ENCODE measurements at places on chromosomes 16 and 17.
A peak's percentile ranks its signal among the peaks of the same experiment; 100 is the strongest.

- DNase-seq, result no peak
Observed at GRCh38 chr17:67132366-67132765, 88.0 kb downstream of the CACNG1 start.

DNA sequence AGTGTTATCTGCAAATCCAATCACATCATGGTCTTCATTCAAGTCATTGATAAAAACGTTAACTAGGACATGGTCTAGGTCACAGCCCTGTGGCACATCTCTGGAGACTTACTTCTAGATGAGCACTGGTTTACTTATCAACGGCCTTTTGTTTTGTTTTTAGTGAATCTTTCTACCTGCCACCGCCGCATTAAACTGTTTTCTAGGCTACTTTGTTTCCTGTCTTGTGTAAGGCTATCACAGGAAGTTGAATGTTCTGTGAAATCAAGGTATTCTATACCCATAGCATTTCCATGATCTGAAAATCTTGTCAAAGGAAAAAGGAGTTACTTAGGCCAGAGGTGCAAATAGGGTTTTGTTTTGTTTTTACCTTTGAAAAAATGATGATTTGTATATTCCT lies 26.9 kb downstream of the SOCS3 start:
- no peak for DNase-seq

GRCh38 chr17:28901866-28902818 lies 737 bp downstream of the DHRS13 start:
- DNase-seq, result no peak

DNA sequence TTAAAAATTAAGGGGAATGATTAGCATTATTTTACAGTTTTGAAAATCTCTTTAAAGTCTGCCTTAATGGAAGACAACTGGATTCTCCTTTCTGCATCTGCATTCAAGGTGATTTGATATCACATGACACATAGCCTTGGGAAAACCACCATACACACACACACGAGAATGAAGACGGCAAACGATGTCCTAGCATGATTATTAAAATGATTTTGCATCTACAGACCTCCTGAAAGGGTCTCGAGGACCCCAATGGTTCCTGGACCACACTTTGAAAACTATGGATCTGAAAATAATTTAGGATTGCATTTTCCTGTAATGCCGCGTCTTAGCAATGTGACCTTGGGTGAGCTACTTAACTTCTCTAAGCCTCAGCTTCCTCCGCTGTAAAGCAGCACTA lies 11.8 kb upstream of the CHST4 start:
- DNase-seq, result no peak

DNA sequence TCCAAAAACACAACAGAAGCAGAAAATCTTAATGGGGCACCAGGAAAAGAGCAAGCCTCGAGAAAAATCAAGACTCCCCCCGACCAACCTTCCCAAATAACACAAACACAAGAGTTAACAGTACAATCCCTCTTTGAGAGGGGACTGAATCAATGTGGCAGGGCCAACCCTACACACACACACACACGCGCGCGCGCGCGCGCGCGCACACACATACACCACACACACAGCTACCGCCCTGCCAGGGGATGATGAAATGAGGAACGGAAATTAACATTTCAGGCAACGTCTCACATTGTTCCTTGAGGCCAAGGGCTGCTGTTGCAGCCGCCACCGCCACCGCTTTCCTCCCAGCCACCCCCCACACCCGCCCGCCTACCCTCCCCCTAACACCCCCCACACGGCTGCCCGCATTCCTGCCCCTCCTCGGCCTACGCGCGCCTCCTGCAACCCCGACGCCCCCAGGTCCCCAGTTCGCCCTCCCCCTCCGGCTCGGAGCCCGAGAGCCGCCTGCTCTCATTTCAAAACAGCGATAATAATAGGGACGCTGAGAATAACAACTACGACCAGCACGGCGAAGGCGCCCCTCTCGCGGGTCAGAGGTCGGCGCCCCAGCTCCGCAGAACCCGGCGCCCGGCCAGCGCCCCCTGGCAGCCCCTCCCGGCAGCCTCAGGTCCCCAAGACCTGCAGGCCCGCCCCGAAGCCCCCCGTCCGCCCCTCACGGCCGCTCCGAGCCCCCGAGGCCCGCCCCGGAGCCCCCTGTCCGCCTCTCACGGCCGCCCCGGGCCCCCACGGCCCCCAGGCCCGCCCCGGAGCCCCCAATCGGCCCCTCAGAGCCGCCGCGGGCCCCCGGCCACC lies 1.1 kb downstream of the ANKRD11 start:
- peak; percentile 88 for DNase-seq

- no peak for DNase-seq
Observed at GRCh38 chr17:77382966-77383612, 242.3 kb downstream of the SEC14L1 start.

DNA sequence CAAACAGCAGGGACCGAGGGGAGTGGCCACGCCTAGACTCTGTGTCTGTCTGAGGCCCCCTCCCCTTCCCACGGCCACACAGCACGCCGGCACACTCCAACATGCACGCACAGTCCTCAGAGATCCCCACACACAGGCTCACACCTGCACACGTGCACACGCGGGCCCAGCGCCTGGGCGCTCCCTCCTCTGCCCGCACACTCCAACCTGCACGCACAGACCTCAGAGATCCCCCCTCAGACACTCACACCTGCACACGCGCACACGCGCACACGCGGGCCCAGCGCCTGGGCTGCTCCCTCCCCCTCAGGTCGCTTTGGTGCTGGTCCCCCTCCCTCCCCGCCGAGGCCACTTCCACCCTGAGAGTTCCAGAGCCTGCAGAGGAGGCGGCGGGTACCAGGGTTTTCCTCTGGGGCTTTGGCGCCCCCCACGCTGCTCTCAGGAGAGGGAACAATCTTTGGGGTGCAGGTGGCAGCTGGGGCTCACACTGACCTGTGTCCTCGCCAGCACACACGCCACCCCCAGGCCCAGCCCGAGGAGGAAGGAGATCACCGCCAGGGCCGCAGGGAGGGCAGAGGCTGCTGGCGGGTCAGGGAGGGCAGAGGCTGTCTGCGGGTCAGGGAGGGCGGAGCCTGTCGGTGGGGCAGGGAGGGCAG lies 1.6 kb downstream of the CD7 start:
- no peak for DNase-seq

- DNase-seq, result peak; percentile 0
Observed at GRCh38 chr17:4074831-4075495, 67.9 kb downstream of the ZZEF1 start.

GRCh38 chr17:11900041-11900476 lies 97.2 kb downstream of the ZNF18 start:
- no peak for DNase-seq

DNA sequence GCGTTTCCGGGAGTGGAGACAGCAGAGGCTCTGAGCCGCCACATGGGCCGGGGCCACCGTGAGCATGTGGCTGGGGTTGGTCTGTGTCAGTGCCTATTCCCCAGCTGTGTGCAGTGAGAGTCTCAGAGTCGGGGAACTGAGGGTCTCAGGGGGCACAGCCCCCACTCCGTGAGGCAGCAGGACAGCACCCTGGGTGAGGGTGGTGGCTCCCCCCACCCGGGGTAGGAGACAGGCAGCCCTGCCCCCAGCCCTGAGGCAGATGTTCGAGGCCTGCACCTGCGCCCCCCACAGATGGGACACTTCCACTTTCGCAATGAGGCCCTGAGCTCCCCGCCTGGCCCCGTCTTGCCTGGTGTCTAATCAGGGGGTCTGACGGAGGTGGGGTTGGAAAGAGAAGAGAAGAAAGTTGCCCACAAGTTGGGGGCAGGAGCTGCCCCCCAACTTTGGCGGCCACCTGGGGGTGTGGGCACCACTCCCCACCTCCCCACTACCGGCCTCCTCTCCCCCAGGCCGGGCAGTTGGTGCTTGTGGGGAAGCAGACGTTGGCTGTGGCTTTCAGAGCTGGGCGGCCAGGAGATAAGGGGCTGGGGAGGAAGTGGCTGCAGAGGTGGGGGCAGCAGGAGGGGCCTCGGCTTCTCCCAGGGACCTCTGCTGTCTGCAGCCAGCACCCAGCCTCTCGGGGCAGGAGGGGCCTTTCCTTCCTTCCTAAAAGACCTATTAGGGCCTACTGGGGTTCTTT lies 1.8 kb upstream of the CBFA2T3 start:
- peak; percentile 97 for DNase-seq

DNA sequence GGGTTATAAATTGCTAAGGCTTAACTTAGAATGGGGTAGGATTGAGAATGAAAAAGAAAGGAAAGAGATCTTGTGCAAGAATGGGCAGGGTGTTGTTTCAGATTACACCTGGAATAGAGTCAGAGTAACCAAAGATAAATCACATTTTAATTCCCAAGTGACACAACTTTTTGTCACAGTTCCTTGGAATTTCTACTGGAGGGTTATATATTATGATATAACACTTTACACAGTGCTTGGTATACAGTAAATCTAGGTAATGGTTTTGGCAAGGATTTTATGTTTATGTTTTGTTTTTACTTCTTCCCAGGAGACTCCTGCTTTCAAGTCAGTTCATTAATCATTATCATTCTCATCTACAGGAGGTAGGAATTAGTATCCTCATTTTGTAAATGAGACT lies 115.7 kb upstream of the KCNJ16 start:
- no peak for DNase-seq

DNA sequence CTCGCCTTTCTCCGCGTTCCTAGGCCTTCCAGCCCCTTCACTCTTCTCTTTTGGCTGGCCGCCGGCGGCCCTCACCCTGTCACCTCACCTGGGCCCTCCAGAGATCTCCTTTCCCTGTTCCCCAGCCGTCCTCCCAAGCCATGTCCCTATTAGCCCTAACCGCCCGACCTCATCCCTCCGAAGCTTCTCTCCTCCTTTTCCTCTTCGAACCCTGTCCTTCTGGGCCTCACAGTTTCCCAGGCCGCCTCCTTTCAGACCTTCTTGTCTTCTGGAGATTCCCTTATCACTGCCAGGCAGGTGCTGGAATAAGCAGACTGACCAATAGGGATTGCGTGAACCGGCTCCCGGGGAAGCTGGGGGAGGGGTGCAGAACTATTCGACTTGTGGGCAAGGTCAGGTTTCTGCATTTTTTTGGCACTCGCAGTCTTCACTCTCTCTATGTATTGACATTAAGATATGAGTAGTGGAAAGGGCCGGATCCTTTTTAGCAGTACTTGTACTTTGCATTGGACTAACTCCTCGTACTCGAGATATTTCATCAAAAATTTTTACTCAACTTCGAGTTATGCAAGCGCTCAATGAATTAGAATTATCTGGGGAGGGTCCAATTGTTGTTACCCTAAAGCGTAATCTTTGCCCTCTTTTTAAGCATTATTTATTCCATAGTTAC lies 690 bp downstream of the RHOT1 start:
- peak; percentile 6 for DNase-seq

DNA sequence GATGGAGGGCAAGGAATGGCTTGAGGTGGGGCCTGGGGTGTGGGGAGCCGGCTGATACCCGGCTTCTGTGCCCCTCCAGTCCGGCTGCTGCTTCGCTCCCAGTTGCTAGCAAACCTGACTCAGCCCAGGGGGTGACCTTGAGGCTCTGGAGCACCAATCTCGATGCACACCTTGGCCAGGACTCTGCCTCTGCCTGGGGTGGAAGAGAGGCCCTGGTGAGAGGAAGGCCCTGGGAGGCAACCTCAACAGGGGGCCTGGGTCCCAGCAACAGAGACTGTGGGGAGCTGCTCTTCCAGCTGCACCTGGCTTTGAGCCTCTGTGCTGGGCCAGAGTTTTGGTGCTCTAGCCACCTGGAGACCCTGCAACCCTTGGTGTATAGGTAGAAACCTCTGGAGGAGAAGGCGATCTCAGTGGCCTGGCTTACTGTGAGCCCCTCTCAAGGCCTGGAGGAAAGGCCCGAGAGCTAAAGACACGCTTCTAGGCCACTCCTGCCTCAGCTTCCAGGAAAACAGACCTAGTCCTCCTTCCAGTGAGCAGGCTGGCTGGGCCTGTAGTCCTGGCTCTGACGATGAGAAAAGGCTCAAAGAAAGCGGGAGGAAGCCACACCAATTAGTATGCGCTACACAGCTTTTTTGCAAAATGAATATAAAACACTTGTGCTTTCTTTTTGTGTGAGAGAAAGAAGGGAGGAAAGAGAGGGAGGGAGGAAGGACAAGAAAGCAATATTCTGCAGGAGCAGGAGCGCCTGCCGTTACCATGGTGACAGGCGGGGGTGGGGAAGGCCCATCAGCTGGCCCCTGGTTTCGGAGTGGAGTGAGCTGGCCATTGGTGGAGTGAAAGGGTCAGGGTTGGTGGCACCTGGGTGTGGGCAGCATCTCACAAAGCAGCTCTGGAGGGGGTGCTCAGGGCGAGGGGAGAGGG lies 51.0 kb downstream of the VAC14 start:
- no peak for DNase-seq

DNA sequence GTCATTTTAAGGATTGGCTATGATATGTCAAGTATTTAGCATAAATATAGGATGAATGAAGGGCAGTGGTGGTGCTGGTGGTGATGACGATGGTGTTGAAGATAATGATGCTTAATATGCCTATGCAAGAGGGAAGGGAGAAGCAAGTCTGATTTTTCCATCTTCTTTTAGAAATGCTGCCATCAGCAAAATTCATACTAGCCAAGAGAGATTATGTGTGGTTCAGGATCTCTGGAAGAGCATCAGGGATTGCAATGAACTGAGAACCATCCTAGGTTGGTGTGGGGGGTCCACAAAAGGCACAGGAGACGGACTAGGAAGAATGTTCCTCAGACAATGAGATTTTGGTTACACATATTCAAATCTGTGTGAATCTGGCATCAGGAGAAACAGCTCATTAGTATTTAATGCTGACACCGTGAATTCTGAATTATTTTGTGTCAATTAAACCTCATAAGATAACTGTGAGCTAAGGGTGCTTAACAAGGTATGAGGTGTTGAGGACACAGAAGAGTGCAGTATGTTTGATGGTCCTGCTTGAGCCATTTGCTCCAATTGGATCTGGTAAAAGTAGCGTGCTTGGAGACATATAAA lies 1120.8 kb upstream of the GOT2 start:
- no peak for DNase-seq

DNA sequence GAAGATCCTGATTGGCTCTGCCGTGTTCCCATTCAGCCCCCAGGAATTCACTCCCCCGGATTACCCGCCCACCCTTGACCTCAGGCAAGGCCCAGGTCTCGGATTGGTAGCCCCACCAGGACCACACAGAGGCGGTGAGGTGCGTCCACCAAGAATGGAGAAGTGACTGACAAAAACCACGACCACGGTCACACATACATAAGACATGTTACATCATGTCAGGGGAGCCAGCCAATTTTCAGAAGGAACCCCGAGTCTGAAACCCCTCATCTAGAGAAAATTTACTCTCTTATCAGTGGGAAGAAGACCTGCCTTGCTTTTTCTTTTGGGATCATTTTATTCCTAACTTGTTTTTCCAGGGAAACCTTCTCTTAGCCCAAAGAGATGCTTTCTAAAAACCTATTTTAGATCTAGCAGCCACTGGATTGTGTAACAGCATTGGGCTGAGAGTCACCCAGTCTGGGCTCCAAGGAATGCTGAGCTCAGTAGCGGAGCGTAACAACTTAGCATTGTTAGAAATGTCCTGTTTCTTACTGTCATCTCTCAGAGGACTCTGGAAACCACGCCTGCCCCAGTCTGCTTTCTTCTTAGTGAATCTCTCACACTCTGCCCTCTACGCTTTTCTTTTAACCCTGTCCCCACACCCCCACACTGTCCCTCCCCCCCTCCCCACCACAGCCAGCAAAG lies 164.1 kb downstream of the CMIP start:
- DNase-seq, result no peak

GRCh38 chr17:57461082-57461481 lies 204.8 kb downstream of the MSI2 start:
- no peak for DNase-seq

Data from GF-D8 (cell line).